ENCODE measurements at places on chromosomes 16 and 17.
A peak's percentile ranks its signal among the peaks of the same experiment; 100 is the strongest.

GRCh38 chr17:44039829-44040635 lies 25.3 kb upstream of the TMEM101 start:
- no peak for DNase-seq

- no peak for DNase-seq
Observed at GRCh38 chr17:77308861-77309726, 168.3 kb downstream of the SEC14L1 start.

DNA sequence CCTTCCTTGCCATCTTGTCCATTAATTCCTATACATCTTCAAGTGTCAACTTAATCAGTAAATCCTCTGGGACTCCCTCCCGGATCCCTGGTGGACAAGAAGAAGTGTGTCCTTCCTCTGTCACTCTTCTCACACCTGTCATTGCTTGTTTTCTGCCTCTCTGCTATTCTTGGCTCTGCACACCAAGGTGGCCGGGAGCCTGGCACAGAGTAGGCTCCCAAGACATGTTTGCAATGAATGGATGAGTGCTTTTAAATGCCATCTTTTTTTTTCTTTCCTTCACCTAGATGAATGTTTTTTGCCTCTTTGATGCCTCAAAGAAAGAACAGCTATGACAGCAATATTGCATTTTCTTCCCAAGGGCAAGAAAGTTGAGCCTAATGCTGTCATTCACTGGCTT lies 58.0 kb upstream of the CLEC18A start:
- no peak for DNase-seq

DNA sequence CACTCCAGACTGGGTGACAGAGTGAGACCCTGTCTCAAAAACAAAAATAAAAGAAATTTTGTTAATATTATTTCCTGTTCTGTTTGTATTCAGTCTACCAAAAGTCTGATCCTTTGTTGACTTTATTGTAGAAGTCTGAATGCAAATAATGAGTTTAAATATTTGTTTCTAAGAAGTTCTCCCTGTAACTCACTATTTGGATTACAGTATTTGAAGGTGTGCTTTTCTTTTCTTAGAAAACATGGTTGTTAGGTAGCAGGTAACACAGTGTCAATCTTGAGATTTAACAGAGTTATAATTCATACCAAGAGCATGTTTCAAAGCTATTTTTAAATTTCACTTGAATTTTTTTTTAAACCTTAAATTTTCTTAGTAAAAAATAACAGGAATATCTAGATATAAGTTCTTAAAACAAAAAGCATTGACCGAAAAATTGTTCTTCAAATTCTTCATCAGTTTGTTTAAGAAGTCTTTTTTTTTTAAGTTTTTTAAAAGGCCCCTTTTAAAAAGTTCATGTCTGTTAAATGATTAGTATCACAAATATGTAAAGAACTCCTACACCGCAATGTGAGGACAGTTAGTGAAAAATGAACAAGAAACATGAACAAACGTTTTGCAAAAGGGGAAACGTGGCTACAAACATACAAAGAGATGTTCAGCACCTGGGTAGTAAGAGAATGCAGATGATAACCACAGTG lies 35.0 kb downstream of the GAN start:
- DNase-seq: no peak

DNA sequence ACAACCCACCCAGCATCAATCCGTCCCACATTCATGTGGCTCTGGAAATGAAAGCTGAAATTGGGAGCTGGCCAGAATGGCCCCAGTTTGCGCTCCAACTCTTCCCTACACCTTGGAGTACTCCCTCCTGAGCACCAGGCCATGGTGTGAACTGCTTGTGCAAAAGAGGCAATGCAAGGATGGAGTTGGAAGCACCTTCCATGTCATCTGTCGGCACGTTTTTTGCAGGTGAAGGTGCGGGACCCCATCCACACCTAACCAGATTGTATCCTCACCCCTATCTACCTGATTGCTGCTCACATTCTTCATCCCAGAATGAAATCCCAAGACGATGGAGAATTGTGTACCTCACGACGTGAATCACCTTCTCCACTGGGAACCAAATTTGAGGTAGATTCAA lies 136.6 kb upstream of the WSB1 start:
- no peak for DNase-seq

- DNase-seq: no peak
Observed at GRCh38 chr17:49505854-49506253, 10.8 kb downstream of the NGFR start.

DNA sequence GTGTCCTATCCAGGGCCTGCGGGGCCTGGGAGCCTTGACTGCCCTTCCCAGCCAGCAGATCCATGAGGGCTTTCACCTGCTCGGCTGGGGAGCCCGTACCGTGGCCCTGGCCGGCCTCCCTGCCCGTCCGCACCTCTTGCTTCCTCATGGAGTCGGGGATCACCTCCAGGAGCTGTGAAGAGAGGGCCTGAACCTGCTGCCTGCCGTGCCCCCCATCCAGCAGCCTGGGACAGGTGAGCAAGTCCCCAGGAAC lies 12.4 kb downstream of the NLRC3 start:
- no peak for DNase-seq

- no peak for DNase-seq
Observed at GRCh38 chr16:54647216-54647615, 283.4 kb upstream of the IRX5 start.

GRCh38 chr17:78962345-78962983 lies 17.3 kb downstream of the LGALS3BP start:
- no peak for DNase-seq

GRCh38 chr17:43457362-43457692 lies 26.4 kb upstream of the DHX8 start:
- no peak for DNase-seq

DNA sequence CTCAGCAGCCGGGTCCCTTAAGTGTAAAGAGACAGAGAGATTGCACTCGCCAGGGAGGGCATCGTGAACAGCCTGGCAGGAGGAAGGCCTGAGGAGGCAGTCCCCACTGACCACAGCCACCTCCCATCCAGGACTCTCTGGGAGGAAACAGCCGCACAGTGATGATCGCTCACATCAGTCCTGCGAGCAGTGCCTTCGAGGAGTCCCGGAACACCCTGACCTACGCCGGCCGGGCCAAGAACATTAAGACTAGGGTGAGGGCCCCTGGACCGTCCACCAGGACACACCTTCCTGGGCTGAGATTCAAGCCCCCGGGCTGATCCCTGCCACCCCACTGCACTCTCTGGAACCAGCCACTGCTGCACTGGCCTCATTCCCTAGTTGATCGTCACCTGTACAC lies 14.0 kb downstream of the BTBD17 start:
- DNase-seq: no peak

- no peak for DNase-seq
Observed at GRCh38 chr17:55727920-55728319, 5.3 kb upstream of the TMEM100 start.

DNA sequence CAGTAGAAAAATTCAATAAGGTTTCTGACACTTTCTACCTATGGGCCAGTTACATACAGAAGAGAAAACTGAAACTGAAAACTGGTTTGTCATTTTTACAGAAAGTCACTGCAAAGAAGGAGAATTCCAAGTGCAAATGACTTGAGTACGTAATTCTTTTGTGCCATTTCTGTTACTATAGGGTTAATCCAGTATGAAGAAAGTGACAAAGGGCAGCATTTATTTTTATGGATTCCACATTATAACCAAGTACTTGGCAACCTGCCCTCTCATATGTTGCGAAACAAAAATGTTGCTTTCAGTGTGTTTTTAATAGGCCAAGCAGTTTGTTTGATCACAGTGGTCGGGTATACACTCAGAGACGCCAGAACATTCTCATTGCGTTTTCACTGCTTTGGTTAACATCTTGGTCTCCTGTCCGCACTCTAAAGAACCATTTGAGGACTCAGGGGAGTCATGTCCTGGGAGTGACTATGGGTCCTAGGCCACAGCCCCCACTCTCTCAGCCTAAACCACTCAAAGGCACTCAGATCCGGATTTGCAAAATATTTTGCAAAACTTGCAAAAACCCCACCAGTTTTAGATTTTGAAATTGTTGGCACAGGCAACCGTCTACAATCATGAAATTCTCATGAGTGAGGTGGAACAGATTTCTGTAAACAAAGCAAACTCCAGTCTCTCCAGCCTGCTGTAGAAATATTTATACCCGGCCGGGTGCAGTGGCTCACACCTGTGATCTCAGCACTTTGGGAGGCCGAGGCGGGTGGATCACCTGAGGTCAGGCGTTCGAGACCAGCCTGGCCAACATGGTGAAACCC lies 15.4 kb upstream of the HELZ start:
- DNase-seq: peak; percentile 19

DNA sequence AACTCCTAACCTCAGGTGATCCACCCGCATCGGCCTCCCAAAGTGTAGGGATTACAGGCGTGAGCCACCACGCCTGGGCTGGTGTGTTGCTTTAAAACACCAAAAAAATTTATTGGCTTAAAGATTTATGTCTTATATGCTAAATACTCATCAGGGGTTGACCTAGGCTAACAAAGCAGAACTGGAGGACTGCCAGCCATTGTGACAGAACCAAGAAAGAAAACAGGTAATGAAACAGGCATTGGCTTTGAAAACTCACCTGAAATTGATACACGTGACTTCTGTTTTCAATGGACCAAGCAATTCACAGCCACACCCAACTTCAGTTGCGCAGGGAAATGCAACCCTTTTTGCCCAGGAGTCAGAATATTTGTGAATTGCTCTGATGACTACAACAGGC lies 4.9 kb upstream of the PHAF1 start:
- DNase-seq: no peak

DNA sequence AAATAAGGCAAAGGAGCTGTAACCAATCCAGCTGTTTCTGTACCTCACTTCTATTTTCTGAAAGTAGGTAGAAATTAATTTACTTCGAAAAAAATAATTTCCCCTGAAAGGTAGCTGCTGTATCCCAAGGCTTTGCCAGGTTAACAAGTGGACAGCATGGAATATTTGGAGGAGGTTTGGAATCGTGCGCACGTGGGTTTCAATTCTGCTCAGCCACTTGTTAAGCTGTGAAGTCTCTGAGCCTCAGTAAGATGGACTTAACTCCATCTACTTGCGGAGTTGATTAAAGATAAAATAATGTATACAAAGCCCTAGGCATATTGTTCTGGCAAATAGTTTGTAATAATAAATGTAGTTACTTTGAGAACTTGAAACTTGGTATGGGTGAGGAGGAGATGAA lies 57.4 kb upstream of the LGALS9 start:
- DNase-seq: no peak
